ENCODE measurements at places on chromosomes 7 and 10.

DNA sequence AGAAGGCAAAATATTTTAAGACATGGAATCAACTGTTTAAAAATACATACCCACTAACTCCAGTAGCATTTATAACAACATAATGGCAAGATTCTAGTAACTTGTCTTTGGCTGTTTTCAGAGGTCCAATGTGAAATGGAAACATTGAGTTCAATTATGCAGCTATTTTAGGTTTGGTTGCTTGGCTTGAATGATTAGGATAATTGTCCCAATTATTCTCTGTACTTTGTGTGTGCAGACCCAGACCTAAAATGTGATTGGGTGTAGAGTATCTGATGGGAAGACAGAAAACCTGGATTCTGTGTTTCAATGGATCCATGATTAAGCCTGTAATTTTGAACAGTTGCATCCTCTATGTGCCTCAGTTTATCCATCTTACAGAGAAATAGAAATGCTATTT is 392.7 kb upstream of the NFE2L3 start:
- no peak for DNase-seq

DNA sequence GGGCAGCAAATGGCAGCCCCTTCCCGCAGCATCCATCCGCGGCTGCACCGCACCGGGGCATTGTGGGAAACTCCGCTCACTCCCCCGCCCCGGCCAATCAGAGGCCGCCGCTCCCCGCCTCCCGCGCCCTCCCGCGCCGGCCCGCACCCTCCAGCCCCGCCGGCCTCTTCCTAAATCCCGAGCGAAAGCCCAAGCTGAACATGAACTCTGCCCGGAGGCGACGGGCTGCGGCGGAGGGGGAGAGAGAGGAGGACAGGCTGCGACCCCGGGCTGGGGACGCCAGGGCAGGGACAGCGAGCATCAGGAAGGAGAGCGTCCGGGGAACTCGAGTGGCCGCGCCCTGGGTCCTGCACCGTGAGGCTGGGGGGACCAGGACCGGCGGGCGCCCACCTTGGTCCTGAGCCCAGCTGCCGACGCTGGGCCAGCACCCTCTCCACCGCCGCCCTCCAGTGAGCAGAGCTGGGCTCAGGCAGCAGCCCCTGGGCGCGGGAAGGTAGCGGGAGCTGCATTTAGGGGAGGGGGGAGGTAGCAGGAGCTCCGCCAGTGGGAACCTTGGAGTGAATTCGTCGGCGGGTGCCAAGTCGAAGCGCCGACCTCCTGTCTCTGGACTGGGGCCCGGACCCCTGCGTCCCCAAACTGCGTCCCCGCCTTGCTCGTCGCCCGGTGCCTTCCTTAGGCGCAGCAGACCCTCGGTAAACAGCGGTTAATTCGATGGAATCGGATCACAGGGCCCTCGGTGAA is at the start of gene DGKI:
Gene DGKI (minus strand): TSS at position 148 of the 741 bp plus-strand sequence.
- no peak for DNase-seq

DNA sequence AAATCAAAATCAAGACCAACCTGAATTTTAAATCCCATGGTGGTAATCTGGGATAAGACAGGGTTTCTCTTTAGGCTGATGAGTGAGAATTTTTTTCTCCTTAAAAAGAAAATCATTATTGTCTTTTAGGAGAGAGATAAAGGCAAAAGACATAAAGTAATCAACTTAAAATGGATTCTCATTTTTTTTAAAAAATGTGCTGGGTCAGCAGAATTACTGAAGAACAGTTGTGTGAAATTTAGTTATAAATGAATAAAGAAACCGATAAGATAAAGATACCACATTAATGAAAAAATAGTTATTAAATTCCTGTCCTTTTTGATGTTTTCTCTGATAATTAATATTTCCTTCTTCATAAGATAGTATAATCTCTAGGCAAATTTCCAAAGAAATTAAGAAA is 161.3 kb upstream of the YAE1 start:
- no peak for DNase-seq

- no peak for DNase-seq
These were observed 13.2 kb upstream of the AQP1 start for GRCh38 chr7:30898411-30898810.

- no peak for DNase-seq
These were observed 39.4 kb downstream of the PHTF2 start for GRCh38 chr7:77837966-77838365.

DNA sequence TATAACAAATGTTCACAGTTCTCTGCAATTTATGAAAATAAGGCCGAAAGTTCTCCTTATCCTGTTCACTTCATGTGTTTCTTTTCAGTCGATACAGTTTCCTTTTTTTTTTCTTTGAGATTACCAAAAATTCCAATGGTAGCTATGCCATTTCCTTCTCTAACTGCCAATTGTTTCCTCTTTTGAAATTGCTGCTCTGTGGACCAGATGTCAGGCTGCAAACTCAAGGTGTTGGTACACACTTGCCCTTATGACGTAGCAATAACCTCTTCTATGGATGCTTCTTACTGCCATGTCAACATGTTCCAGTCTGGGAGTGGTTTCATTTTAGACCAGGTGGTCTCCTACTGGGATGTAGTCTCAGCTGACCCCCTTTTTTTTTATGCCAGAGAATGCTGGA is 52.9 kb downstream of the CASD1 start:
- no peak for DNase-seq

DNA sequence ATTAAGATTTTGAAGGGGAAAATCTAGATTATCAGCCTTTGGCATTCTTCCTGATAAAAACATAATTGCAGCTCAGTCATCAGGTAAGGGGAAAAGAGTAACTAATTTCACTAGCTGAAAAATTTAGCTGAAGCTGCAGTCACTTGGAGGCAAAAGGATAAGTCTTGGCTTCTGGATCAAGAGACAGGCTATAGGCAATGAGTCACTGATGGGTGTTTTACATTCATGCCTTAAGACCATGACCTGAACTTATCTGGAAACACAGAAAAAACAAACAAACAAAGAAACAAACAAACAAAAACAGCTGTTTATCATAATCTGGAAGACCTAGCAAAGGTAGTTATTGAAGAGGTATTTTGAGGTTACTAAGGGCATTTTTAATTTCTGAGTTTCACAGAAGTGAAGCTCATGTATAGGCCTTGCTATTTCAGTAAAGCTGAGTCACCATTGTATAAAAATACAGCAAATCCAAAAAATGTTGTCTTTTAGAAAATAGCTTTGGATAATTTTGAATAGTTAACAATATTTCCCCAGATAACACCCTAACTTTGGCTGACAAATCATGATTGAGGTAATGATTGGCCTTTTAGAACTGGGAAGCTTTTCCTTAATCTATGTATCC is 40.3 kb downstream of the ZNF22 start:
- DNase-seq, result no peak

DNA sequence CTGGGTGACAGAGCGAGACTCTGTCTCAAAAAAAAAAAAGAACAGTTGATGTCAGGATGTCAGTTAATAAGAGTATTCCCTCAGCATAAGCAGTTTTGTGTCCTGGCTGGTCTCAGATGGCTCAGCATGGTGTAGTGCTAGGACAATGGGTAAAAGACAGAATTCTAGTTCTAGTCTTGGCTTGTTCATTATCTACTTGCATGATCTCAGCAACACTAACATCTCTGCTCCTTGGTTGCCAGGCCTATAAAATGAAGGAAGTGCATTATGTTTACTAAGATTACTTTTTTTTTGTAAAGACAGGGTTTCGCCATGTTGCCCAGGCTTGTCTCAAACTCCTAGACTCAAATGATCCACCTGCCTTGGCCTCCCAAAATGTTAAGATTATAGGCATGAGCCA is 84.3 kb upstream of the SP8 start:
- DNase-seq, result no peak

DNA sequence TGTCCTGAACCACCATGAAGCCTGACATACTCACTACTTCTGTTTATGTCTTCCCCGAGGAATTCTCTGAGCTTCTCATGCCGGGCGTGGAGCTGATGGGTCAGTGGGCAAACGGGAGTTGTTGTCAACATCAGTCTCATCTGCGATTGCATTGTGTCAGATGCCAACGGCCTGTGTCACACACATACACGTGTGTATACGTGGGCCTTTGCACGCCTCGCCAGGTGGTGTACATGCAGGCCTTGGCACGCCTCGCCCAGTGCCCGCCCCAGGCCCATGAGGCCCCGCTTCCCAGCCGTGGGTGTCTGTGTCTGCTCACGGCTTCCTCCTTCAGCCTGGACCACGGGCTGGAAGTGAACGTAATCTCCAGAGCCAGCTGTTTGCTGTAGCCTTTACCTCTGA is 7.5 kb upstream of the CSGALNACT2 start:
- DNase-seq, result peak; percentile 33

DNA sequence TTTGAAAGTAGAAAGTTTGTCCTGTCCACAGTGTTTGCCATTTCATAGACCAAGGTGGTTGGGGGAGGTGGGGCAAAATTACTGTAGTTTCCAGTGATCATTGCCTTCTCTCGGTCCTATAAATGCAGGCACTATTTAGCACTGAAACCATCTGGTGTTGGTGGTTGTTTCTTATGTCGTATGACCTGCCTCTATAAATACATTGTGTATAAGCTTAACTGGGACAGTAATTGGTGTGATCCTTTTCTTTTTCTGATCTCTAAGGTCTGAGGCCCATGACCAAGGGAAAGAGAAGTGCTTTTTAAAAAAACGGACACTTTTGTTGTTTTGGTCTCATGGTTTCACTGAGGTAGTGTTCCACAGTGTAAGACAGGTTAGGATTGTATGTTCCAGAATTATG is 63.1 kb downstream of the AUTS2 start:
- DNase-seq, result no peak

DNA sequence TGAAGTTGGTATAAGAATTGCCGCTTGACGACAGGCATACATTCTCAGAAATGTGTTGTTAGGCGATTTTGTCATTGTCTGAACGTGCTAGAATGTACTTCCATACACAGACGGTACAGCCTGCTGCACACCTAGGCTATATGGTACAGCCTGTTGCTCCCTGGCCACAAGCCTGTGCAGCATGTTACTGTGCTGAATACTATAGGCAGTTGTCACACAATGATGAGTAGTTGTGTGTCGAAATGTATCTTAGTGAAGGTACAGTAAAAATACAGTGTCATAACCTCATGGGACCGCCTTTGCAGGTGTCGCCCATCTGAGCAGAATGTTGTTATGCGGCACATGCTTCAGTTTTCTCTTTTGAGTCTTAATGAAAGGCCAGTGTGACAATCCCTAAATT is 66.5 kb downstream of the SHH start:
- DNase-seq, result no peak

DNA sequence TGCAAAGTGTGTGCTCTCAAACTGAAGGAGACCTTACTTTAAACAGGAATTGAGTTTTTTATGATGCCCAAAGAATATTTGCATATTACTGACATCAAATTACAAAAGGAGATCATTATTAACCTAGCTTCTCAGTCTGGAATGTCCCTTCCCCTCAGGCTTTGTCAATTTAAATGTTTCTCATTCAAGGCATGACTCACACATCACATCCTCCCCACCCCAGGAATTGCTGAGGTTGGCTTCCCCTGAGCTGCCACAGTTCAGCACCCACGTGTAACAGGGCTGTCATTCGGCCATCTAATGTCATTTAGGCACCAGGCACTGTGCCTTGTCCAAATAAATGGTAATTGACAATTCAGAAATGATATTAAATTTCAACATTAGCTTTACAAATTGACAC is 305.9 kb upstream of the MGMT start:
- DNase-seq, result peak; percentile 74

GRCh38 chr10:118259288-118259906 is 82.7 kb downstream of the FAM204A start:
- DNase-seq, result peak; percentile 36

GRCh38 chr10:11823989-11824346 is 812 bp downstream of the PROSER2 start:
- no peak for DNase-seq

DNA sequence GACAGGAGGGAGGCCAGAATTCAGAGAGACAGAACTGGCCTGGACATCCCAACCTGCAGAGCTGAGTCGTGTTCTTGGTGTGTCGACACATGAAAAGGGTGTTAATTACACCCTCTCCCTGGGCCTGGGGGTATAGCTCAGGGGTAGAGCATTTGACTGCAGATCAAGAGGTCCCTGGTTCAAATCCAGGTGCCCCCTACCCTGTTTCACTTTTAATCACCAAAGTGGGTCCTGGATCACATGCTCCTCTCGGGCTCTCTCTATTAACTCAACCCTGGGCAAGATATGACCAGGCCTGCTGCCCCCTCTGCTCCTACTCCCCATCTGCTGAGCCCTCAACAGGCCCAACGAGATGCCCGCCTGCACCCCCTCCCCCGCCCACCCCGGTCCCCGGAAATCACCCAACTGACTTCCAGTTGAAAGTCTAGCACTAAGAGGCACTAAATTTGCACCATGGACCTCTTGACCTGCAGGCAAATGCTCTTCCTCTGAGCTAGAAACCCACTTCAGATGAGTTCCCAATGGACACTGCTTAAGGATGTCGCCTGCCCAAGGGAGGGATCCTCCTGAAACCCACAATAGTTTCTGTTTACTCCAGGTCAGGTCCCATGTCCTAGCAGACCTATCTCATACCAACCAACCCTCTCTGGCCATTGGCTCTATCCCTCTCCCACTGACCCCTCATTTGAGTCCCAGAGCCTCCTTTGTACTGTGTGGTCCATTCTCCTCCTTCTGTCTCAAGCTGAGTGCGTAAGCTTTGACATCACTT is 137.6 kb downstream of the ZNF467 start:
- no peak for DNase-seq

GRCh38 chr10:71623098-71623985 is 96.2 kb downstream of the C10orf105 start:
- peak; percentile 51 for DNase-seq

DNA sequence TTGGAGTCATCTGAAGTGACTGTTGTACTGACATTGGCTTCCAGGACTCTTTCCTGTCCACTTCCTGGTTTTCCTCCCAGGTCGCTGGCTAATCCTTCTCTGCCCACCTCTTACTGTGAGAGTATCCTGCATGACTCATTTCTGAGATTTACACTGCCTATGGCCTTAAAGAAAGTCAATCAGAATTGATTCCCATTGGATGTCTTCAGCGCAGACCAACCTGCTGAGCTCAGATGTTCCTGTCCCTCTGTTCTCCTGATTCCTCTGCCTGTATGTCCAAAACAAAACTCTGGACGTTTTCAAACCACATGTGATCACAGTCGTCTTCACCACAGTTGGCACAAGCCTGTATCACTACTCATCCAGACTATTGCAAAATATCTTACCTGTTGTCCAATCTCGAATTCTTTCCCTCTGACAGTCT is 262.1 kb downstream of the CREB5 start:
- no peak for DNase-seq

- no peak for DNase-seq
These were observed 135.1 kb upstream of the RET start for GRCh38 chr10:42941790-42942189.

- no peak for DNase-seq
These were observed 26.7 kb upstream of the DNAJB6 start for GRCh38 chr7:157309988-157310668.

DNA sequence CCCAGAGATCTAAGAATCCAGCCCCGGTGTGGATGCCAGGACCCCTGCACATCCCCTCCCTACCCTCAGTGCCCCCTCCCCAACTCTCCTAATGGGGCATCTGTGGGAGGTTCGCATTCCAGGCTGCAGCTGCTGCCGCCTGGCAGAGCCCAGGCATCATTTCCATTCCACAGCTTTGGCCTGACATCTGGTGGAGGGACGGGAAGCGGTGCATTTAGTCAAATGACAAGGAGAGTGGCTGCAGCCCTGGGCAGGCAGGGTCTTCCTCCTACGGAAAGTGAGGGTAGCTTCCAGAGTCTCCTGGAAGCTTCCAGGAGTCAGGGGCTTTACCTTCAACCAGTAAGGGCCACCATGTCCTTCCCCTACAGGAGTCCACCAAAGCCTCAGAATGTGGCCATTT is 30.8 kb downstream of the PRLHR start:
- no peak for DNase-seq

GRCh38 chr7:23096518-23097290 is 8.9 kb upstream of the KLHL7 start:
- no peak for DNase-seq
